ENCODE measurements at places on chromosomes 16 and 17.

DNA sequence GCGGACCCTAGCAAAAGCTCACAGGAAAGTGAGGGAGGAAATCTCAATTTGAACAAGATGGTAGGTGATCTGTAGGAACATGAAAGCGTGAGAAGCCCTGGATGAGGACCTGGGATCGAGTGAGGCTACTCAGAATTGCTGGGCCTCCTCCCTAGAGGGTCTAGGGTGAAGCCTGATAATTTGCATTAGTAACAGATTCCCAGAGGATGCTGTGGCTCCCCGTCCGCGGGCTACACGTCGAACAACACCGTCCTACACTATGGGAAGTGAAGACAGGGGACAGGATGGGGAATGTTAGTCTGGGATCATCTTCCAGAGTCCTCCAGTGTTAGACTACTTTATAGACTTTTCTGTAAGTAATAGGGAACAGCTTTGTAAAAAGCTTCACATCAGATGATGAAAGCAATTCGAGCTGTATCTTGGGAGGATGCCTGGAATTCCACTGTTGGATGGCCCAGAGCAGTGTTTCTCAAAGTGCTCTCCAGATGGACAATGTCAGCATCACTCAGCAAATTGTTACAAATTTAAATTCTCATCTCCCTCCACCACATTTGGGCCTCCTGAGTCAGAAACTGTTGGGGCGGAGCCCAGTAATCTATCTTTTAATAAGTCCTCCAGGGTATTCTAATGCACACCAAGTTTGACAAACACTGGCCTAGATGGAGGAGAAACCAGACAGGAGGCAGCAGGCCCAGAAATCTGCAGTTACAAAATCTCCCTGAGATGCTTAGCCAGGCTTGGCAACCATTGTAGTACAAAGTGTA lies 6.5 kb downstream of the FNDC8 start:
- DNase-seq = peak; percentile 34

- no peak for DNase-seq
Measured at GRCh38 chr16:66469291-66469946, 42.3 kb downstream of the BEAN1 start.

- DNase-seq = no peak
Measured at GRCh38 chr17:14818469-14818868, 446.7 kb downstream of the PMP22 start.

DNA sequence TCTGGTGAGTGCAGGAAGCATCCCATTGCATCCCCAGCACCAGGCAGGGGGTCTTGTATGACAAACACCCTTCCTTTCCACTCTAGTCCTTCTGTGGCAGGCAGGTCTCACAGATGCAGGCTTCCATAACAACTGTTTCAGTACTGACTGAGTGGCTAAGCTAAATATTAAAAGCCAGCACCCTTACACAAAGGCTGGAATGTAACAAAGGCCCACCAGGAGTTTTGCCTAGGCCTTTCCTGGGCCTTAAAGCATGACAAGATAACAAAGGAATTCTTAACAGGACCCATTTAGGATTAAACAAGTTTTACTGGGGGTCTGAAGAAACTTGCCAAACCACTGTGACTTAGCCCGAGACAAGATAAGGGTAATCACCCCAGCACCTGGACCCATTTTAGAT lies 228.9 kb upstream of the RPL38 start:
- DNase-seq = no peak

- no peak for DNase-seq
Measured at GRCh38 chr16:85291302-85292148, 179.3 kb upstream of the CIBAR2 start.

GRCh38 chr16:75519175-75519574 lies 16.7 kb downstream of the CHST5 start:
- DNase-seq = no peak

DNA sequence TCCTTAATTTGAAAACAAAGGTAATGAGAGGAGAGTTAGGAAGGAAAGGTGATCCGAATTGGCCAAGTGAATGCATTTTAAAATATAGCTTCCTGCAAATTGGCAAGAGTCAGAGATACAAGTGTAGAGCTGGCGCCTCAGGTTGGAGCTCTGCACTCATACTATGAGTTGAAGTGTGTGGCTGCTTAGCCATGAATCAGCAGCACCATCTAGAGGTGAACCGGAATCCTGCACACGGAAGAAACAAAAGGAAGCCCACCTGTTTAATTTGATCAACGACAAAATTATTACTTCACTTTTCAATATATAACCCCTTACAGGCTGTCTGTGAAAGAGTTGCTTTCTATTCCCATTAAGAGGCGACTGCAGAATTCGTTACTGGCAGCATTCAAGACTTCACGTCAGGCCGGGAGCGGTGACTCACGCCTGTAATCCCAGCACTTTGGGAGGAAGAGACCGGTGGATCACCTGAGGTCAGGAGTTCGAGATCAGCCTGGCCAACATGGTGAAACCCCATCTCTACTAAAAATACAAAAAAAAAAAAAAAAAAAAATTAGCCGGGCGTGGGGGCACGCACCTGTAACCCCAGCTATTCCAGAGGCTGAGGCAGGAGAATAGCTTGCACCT lies 1253.7 kb upstream of the CDH8 start:
- DNase-seq = peak; percentile 9

GRCh38 chr17:60248618-60249289 lies 99.0 kb downstream of the CA4 start:
- DNase-seq = peak; percentile 51

DNA sequence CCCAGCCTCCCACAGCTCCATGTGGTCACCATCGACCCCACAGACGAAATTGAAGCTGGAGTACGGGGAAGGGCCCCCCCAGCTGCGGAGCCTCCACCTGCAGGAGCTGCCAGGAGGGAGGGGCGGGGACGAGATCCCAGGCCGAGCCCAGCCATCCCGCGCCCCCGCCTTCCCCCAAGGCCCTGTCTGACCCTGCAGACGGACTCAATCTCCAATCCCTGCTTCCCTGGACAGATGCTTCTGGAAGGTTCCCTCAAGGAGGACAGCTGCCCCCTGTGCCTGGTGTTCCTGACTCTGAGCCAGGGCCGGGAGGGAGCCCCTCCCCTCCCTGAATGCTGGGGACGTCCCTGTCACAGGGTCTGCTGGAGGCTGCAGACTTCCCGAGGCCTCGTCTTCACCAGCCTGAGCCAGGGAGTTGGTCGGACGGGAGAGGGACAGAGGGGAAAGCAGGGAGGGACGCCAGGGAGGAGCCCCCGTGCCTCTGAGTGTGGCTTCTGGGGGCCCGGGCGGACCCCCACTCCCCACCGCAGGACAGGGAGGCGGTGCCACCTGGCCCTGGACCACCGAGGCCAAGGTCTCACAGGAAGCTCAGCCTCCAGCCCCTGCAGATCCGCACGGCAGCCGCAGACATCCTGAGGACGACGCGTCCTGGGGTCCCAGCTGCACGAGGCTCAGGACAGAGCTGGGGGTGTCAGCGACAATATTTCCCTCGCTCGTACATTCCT lies 21.3 kb upstream of the C1QTNF8 start:
- no peak for DNase-seq

DNA sequence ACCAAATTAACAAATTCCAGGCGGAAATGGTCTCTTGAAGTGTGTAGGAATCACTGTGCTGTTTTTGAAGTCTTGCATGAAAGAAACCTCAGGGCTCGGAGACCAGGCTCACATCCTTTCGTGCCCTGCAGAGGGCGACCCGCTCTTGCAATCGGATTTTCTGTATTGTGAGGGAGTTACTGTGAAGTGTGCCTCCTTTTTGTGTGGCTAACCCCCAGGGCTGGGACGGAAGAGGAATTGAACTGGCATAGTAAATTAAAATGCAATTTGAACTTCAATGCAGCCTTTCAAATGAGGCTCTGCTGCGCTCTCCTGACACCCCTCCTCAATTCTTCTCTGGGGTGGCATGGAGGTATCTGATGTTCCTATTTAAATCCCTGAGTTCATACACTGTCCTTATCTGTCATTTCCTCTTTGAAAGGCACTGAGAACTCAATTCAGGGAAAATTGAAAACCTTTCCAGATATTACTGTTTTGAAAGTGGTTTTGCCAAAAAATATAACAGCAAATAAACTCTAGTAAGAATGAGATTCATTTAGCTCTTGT lies 51.5 kb upstream of the MGAT5B start:
- DNase-seq = peak; percentile 76

DNA sequence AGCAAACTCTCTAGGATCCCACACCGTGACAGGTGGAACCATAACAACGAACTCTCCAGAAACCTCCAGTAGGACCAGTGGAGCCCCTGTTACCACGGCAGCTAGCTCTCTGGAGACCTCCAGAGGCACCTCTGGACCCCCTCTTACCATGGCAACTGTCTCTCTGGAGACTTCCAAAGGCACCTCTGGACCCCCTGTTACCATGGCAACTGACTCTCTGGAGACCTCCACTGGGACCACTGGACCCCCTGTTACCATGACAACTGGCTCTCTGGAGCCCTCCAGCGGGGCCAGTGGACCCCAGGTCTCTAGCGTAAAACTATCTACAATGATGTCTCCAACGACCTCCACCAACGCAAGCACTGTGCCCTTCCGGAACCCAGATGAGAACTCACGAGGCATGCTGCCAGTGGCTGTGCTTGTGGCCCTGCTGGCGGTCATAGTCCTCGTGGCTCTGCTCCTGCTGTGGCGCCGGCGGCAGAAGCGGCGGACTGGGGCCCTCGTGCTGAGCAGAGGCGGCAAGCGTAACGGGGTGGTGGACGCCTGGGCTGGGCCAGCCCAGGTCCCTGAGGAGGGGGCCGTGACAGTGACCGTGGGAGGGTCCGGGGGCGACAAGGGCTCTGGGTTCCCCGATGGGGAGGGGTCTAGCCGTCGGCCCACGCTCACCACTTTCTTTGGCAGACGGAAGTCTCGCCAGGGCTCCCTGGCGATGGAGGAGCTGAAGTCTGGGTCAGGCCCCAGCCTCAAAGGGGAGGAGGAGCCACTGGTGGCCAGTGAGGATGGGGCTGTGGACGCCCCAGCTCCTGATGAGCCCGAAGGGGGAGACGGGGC lies 1.3 kb downstream of the SPN start:
- no peak for DNase-seq

DNA sequence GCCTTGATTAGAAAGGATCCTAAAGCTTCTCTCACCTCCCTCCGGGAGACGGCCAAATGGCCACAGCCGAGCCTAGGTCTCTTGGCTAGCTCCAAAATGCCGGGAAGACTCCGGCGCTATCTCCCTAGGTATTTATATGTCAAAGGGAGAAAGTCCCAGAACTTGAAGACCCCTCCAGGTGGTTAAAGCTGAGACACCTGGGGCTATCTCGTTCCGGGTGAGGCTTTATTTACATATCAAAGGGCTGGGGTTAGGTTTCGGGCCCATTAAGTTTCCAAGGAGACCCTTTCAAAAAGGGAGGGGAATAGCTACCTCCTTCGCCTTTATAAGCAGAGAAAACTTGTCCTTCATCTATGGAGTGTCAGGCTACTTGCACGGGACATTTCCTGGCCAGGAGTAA lies 70.9 kb upstream of the KIFC3 start:
- DNase-seq = no peak

- no peak for DNase-seq
Measured at GRCh38 chr16:57941016-57941664, 29.8 kb downstream of the CNGB1 start.

GRCh38 chr17:66302761-66303626 lies 581 bp downstream of the PRKCA start:
- peak; percentile 43 for DNase-seq

DNA sequence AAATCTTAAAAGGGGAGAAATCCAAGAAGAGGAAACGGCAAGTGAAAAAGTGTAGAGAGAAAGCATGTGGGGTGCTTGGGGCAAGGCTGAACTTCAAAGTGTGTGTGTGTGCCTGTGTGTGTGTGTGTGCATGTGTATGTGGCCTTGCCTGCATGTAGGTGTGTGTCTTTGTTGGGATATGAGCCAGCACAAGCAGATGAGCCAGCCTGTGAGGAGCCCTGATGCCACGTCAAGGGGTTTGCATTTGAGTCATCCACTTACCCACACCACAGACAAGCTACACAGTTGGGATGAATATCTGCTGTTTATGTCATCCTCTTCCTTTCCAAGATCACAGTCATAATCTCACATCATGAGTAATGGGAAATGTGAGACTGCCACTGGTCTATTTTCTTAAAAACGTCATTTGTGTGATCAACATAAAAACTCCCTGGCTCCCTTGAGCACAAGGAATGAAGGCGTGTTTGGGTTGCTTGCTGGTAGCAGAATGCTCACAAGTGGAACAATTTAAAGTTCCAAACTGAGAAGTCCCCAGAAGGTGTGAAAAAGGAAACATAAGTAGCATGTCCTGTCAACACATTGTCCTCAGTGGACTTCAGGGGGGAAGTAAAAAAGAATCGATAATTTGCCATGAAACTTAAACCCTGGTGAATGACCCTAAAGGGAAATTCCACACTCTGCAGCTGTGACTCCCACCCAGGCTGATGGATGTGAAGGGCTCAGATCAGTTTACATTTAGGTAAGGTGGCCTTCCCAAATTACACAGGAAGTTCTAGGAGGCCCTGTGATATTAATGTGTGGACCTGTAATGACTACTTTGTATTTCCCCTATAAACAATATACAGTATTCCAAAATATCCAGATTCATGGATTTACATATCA lies 14.7 kb downstream of the KCTD19 start:
- DNase-seq = peak; percentile 99

- peak; percentile 42 for DNase-seq
Measured at GRCh38 chr16:64094181-64094965, 1027.5 kb downstream of the CDH11 start.

GRCh38 chr17:68640242-68640989 lies 39.2 kb upstream of the FAM20A start:
- DNase-seq = no peak

DNA sequence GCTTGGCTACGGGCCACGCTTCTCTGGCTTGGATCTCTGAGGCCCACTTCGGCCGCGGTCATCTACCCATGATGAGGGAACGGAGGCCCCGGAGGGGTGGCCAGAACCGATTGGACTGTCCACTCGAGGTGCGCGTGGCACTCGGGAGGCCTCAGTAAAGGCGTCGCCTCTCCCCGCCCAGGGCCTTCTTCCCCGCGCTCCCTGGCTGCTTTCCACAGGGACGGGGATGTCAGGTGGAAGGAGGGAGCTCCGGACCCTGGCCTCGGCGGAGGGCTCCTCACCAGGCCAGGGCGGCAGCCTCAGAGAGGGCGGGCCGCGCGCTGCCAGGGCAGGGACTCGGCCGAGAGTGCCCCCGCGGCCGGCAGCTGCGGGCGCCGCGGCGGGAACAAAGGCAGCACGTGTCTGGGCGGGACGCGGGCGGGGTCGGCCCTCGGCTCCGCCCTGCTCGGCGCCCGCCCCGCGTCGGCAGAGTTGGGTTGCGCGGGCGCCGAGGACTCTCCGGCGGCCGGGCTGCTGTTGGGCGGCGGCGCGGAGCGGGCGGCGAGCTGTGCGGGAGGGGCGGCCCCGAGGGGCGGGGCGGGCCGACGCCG lies 587 bp upstream of the CDK5R1 start:
- peak; percentile 73 for DNase-seq
